ENCODE measurements at places on chromosomes 11 and 22.

GRCh38 chr22:30880181-30880601, 88.4 kb downstream of the MORC2 start:
- no peak for DNase-seq

- no peak for DNase-seq
These were observed 18.9 kb upstream of the SUSD2 start for GRCh38 chr22:24162436-24162835.

GRCh38 chr11:5694642-5695041, 5.1 kb downstream of the TRIM22 start:
- no peak for DNase-seq

GRCh38 chr11:109858152-109858551, 235.0 kb upstream of the ZC3H12C start:
- DNase-seq = no peak

DNA sequence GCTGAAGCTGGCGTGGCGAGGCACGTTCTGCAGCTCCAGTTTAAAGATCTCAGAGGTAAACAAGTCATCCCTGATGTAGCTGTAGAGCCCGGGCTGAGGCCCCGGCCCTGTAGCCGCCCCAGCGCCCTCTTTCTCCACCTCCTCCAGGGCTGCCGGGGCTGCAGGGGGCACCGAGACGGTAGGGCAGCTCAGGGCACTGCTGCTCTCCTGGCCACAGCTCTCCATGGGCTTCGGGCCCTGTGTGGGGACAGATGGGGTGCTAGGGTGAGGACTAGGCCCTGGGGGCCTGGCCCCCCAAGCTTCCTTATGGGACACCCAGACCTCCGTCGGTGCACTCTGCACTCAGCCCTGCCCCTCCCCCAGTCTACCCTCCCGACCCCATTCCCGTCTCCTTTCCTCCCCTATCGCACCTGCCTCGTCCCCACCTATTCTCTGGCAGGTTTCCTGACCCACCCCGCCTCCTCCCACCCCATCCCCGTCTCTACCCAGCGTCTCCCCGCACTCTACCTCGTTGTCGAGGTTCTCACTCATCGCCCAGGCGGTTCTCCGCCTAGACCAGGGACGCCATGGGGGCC, 559 bp downstream of the RANBP1 start:
- DNase-seq = no peak

DNA sequence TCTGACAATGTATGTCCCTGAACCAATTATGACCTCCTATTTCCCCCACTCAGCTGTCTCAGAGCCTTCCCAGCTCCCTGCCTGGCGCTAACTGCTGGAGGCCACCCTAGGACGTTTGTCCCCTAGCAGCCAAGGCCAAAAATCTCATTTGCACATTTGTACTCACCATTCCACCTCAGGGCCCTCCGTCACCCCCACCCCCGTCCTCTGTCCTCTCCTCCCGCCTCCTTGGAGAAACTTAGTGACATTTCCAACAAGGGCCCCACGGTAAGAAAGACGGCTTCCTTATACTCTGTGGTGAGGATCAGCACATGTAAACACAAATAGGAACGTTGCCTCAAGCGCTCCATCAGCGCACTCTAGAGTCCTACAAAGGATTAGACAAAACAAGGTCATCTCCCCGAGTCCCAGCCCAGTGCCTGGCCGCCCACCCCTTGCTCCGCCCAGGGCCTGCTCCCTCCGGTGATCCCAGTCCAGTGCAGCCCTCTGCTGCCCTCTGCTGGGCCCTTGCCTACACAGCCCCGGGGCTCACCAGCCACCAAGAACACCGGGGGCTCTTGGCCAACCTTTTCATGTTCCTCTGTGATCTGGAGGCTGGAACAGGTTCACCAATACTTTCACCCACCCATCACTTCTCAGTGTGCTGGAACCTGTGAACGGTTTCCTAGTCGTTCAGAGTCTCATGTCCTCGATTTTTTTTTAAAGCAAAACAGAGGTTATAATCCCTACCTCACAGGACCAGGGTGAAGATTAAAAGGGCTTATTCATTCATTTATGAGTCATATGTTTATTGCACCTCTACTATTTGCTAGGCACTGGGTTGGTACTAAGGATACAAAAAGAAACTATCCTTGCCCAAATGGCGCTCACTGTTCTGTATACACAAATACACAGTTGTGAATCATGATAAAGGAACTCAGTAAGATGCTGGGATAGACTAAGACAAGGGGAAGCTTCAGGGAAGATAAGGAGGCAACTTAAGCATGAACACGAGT, 15.3 kb upstream of the CTR9 start:
- peak; percentile 93 for DNase-seq

DNA sequence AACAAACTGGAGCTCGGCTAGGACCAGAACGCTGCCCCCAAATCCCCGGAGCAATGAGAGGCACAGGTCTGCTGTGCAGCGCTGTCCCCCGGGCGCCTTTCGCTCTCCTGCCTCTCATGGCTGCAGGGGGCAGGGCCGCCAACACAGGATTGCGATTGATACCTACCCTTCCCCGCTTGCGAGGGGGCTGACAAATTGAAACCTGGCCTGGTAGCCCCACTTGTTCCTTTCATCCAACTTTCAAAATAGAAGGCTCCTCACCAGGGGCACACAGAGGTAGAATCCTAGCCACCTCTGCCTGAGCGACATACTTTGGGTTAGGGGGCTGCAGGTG, 642 bp upstream of the CASTOR1 start:
- no peak for DNase-seq

DNA sequence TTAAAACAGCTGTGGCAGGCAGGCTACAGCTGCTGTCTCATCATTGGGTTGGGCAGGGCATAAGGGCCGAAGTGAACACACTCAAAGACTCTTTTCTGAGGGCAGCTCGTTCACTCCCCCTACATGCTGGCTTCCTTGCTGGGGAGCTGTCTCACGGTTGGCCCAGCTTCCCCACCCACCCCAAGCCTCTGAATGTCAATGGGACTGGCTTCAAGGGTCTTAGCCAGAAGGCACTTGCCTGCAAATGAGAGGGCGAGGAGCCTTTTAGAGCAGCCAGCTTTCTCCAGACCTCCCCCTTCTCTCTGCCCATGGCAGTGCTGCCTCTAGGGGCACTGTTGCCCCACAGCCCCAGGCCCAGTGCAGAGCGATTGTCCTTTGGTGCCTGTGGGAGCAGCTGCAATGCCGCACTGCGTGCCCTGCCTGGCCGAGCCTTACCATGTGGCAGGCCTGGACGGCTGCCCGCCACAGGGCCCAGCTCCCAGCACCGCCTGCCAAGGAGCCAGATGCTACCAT, 94.7 kb upstream of the RASSF10 start:
- DNase-seq = peak; percentile 82

- no peak for DNase-seq
These were observed 646.2 kb downstream of the BRD1 start for GRCh38 chr22:49181431-49181830.

DNA sequence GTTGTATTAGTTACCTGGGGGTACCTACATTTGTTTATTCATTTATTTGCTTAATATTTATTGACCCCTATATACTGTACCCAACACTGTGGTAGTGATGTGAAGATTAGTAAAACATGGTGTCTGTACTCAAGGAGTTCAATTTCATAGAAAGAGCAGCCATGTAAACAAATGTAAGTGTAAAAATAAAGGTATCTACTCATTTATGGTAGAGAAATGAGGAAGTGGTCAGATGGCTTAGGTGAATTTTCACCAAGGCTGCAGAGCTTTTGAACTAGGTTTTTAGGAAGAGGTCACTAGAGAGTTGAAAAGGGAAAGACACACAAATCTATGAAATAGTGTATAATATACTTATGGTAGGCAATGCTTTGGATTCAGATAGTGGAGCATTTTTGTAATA, 11.1 kb downstream of the CTR9 start:
- DNase-seq = no peak

DNA sequence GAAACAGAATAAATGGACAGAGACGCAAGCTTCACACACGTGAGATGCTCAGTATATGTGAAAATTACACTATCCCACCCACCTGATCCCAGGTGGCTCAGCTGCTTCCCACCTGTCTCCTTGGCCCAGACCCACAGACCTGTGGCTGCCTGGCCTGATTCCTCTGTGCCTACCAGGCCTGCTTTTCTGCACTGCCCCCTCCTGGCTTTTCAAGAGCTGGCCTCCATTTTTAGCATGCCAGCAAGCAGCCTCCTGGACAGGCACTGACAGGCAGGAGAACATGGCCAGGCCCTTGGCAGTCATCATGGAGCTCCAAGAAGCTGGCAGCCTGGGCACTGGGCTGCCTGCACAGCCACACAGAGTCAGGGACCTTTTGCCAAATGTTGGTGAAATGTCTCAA, 79.5 kb upstream of the HMGXB4 start:
- no peak for DNase-seq

- DNase-seq = no peak
These were observed 144.6 kb downstream of the ATG16L2 start for GRCh38 chr11:72958791-72959190.

GRCh38 chr22:28843633-28844032, 39.7 kb upstream of the ZNRF3 start:
- DNase-seq = no peak

DNA sequence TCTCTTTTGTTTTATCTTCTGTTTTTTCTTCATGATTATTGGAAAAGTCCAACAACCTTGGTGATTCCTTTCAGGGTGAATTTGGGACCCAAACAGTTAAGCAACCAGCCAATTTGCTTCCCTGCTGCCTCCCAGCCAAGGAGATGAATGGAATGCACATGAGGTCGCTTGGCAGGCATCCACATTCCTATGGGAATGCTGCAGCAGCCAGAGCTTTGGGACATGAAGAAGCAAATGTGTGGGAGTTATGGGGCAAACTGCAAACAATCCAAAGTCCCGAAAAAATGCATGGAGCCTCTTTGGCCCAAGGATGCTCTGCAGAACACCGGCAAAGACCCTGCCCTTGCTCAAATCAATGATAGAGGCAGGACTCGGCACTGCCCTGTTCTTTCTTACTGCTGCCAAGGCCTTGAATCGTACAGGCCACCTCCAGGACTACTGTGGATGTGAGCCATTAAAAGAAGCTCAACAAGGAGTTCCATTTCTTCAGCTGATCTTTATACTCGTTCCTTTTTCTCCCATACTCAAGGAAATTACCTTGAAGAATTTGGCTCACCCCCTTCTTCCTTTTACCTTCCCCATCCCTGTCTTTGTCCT, 117.3 kb upstream of the TEAD1 start:
- no peak for DNase-seq

DNA sequence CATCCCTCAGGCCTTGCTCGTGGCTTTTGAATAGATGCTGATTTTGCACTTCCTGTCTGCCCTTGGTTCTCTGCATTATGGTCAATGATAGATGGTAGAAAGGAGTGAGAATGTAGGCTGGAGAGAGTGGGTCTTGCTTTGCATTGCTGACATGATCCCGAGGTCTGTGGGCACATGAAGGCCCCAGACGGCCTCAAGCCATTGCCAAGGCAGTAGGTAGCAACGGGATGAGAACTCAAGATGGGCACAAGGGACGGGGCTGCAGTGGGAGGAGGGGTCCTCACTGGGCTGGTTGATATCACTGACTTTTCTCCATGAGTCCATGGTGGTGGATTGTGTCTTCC, 54.0 kb downstream of the GAB4 start:
- DNase-seq = no peak

DNA sequence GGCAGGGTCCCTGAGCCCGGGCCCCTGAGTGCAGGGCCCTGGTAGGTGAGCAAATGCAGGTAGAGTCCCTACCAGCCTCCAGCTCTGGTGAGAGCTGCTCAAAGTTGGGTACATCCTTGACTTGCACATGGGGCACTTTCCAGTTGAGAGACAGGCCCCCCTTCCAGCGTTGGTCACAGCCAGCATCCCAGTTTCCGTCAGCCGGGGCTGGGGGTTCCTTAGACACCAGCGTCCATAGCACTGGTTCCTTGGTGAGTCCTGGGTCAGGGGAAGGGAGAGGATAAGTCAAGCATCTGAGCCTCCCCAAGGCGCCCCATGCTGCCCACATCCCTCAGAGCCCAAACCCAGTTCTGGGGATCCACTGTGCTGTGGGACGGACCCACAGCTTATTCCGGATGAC, 5.6 kb downstream of the PNPLA5 start:
- no peak for DNase-seq

GRCh38 chr11:74462009-74462408, 5.3 kb downstream of the KCNE3 start:
- DNase-seq = no peak

GRCh38 chr11:124717786-124718651, 21.7 kb upstream of the NRGN start:
- peak; percentile 79 for DNase-seq

DNA sequence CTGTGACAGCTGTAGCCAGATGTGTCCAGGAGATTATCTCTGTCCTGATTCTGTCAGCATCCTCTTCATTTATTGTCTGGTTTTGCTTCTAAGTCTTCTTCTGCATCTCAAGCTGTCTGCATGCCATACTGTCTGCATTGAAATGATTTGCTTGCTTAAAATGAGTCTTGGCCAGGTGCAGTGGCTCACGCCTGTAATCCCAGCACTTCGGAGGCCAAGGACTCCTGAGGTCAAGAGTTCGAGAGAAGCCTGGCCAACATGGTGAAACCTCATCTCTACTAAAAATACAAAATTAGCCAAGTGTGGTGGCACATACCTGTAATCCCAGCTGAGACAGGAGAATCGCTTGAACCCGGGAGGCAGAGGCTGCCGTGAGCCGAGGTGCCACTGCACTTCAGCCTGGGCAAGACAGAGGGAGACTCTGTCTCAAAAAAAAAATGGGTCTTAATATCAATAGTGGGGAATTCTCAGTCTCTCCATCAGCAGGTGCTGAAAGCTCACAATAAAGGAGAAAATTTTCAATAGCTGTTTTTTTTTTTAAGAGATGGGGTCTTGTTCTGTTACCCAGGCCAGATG, 39.2 kb upstream of the AMPD3 start:
- DNase-seq = no peak

DNA sequence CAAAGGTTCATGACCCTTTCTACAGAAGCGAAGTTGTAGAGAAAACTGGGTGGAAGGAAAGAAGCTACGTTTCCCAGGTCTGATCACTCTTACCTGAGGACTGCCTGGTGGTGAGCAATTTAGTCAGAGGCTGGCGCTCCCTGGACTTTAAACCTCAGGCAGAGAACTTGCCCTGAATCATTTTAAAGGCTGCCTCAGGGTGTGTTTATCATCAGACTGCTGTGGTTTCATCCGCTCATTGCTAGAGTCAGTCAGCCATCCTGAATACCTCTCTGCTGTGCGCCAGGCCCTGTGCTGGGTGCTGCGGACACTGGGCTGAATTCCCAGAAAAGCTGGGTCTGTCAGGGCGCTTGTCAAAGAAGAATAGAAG, 2.7 kb downstream of the DTX4 start:
- no peak for DNase-seq

DNA sequence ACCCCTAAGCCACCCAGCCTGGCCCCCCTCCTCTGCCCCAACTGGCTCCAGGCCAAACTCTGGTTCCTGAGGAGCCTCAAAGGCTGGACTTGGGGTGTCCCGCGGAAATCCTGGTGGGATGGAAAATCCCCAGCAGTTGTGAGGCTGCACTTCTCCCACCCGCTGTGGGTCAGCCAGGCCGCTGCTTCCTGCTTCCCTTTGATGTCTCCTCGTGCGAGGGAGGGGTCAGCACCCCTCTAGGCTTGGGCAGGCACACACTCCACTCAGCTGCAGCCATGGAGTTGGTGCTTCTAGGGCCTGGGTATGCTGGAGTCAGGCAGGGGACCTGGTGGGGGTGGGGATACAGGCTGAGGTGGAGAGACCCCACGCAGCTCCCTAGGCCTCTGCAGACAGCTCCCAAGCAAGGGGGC, 12.0 kb downstream of the KCNQ1OT1 start:
- no peak for DNase-seq

- DNase-seq = no peak
These were observed 1.6 kb downstream of the PPP2R1B start for GRCh38 chr11:111764621-111765020.
